ENCODE measurements at places on chromosomes 7 and 10.

DNA sequence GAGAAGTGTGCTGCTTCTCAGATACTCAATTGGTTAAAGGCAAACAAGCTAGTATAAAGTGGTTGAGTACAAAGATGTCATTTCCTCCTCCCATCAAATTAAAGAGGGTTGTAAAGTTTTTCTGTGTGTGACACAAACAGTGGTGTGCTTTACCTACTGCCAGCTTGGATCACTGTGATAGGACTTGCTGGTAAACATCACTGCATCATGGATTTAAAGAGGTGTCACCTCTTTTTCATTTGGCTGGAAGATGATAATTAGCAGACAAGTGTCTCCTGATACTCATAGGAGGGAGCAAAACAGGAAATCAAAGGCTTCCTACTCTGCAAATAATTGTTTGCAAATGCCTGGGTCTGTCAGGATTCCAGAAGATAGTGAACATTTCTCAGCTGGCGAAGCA, 200.5 kb downstream of the MDFIC start:
- DNase-seq = no peak

DNA sequence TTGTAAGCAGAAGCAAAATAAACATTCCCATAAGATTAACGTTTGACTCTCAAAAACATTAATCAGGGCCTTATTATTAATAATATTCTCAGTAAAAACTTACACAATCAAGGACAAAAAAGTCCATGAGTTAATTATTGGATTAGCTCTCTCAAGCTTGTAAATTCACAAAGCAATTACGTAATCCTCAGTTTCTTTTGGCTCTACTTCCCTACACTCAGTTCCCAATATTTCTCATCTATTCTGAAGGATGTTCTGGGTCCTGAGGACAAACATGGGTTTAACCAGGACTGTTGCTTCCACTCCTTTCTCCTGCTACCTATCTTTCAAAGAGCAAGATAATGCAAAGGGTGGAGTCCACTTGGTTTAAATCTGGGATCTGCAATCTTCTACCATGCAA, 15.1 kb downstream of the FBXL13 start:
- DNase-seq = no peak

- DNase-seq = no peak
Measured at GRCh38 chr10:17820943-17821342, 11.8 kb downstream of the MRC1 start.

DNA sequence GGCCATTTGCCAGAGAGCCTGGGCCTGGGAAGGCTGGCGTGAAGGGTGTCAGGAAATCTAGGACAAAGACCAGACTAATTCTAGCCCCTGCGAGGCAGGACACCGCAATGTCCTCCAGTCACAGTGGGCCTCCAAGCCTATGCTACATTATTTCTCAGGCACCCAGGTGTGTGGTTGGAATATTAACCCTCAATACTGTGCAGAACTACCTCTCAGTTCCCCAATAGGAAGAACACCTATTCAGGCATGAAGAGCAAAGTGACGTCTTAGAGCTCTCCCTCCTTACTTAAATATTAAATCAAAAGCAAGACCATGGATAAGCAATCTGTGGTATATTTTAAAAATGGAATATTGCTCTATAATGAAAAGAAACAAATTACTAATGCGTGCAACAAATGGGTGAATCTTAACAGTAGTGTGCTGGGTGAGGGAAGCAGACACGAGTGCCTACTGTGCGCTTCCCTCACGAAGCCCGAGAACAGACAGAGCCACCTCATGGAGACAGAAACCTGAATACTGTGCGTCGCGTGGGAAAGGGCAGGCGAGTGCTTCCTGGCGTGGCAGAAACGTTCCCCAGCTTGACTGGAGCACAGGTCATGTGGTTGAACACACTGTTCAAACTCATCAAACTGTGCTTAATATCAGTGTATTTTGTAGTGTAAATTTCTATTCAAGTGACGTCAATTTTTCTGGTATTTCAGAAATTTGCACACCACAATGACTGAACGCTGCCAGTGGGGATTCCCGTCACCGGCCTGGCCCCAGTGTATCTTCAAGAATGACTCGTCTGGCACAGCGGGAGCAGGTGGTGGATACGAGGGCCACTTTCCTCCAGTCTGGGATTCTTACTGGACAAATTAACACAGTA, 15.5 kb upstream of the PTPRN2 start:
- no peak for DNase-seq

DNA sequence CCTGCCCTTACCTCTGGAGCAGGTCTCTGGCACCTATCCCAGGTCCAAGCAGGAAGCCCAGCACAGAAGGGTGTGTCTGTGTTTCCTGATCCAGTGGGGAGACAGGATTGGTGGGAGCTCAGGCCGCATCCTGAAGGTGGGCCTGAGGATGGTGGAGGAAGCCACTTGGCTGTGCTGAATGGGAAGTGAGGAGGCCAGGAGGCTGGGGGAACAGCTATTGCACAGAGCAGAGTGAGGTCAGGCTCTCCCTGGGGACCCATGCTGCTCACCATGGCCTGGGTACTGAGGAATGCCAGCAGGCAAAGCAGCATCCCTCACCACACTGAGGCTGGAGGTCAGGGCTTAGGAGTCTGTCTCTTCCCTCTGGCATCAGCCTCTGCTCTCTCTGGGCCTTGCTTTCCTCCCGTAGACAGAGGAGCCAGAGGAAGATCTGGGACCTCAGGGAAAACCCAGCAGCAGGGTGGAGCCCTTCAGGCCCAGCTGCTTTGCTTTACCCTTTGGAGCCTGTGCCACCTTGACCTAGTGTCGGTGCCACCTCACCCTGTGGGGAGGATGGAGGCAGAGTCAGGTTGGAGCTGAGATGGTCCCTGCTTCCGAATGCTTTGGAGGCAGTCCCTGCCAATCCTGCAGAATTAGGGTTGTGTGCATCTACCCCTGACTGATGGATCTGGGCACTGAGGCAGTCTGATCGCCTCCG, 39.0 kb downstream of the CDH23 start:
- no peak for DNase-seq

All from left renal cortex interstitium (tissue), 4 donors.